ENCODE measurements at places on chromosomes 7 and 10. TPM values are rescaled to one million over a fixed set of nuclear protein-coding genes. Genes with fewer than 3 reads are reported as not detected.

GRCh38 chr7:157526005-157526912 is 189.5 kb downstream of the DNAJB6 start:
- peak; percentile 10 for DNase-seq

- DNase-seq: no peak
Observed at GRCh38 chr10:33238643-33239042, 95.8 kb downstream of the NRP1 start.

DNA sequence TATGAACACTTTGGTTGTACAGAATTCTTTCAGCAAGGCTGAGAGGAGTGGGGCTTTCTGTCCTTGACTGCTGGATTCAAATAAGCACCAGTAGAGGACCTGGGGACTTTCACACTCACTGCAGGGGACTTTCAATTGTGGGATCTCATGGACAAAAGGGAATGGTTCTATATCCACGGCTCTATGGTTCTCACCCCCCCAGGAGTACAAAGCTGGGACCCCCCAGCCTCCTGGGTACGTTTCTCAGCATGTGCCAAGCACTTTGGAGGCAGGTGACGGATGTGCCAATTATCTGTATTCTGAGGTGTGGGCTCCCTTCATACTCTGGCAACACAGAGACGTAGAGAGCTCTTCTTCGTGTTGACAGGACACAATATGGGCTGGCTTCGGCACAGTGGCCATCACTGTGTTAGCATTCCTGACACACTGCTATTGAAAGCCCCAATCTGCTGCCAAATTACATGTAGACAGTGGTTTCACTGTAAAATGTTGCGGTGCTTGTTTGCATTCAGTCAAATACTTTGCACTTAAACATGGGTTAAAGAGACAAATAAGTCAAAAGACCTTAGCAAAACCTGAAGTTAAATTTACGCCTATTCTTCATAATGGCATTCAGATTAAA is 92.7 kb upstream of the SAMD8 start:
- no peak for DNase-seq

GRCh38 chr7:101614098-101614938 is 14.8 kb downstream of the MYL10 start:
- no peak for DNase-seq

GRCh38 chr7:45211066-45211465 is 53.5 kb downstream of the RAMP3 start:
- DNase-seq: no peak

The AKR1C3 gene
- total RNA-seq: 70.8 TPM

DNA sequence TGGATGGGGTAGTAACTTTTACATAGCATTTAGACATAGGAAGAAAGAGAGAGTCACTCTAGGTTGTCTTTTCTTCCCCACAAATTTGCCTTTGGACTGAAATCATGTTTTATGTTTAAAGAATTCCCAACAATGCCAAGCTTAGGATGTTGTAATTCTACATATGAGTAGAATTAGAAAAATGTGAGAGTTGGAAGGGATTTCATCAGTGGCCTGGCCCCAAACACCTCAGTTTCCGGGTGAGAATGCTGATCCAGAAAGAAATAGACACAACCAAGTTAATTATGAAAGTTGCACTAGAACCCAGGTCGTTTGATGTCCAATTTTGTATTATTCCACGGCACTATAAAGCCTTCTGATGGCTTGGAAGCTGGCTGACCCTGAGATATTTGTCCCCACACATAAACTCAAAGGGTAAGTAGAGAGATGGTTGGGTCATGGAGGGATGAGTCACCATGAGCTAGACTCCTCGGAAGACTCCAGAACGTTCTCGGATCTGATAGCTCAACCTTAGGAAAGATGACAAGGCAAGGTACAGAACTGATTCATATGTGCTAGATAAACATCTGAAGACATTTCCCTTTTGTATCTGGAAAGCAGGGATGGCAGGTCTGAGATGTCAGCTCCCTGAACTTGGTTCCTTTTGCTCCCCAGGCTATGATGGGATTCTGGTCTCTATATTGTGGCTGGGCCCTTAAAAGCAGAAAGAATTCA is 48.8 kb upstream of the SLC35B4 start:
- DNase-seq: no peak

Measured in breast epithelium (tissue), 4 donors.